ENCODE measurements at places on chromosomes 2 and 18. TPM values are rescaled to one million over a fixed set of nuclear protein-coding genes. Genes with fewer than 3 reads are reported as not detected.

Gene KHK
- total RNA-seq = 3.4 TPM

Gene EVX2
- total RNA-seq = not detected

Gene CXCR1
- 1.8 TPM for total RNA-seq

Gene PLGLB1
- 2.0 TPM for total RNA-seq

Gene SCN2A
- 0.81 TPM for total RNA-seq

Gene RGPD3
- 0.18 TPM for total RNA-seq

Measured in aorta (tissue), 5 donors.